ENCODE measurements at places on chromosomes 11 and 22. TPM values are rescaled to one million over a fixed set of nuclear protein-coding genes. Genes with fewer than 3 reads are reported as not detected.

OR10A2 gene
- not detected for total RNA-seq

SLC17A6 gene
- total RNA-seq: not detected

AIFM3 gene
- total RNA-seq: 9.0 TPM

SVIP gene
- total RNA-seq: 49.2 TPM

All from naive thymus-derived CD4-positive, alpha-beta T cell (primary cell).